ENCODE measurements at places on chromosomes 3 and 15.

DNA sequence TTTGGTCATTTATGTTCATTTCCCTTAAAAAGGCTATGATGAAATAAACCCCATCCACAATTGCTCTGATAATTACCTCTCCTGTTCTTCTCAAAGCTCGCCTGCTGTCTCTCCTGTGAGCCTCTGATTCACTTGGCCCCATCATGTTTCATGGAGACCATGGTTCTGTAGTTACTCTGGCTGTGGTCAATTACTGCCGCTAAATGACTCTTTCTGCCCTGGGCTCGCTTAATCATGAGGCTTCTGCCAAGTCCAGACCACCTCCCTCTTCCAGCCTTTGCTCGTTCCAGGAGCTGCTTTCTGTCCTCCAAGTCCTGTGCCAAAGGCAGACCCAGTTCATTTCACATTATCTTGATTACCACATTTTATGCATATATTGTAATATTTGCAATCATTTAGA lies 91.9 kb downstream of the THSD4 start:
- no peak for DNase-seq

GRCh38 chr15:88241461-88241860 lies 15.1 kb downstream of the NTRK3 start:
- no peak for DNase-seq

GRCh38 chr3:175015056-175015635 lies 156.0 kb downstream of the NAALADL2 start:
- no peak for DNase-seq

DNA sequence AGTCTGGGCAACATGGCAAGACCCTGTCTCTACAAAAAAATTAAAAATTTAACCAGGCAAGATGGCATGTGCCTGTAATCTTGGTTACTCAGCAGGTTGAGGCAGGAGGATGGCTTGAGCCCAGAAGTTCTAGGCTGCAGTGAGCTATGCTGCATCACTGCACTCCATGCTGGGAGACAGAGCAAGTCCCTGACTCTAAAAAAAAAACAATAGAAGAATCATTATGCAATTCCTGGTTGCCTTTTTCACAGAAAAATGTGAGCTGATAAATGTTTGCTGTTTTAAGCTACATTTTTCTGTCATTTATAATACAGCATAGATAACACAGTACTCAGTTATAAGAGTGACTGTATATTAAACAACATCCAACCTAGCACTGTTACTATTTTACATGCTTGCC lies 148.8 kb downstream of the SCAPER start:
- no peak for DNase-seq

GRCh38 chr15:70395164-70395563 lies 297.4 kb upstream of the TLE3 start:
- DNase-seq, result no peak

GRCh38 chr3:81581966-81582599 lies 179.4 kb downstream of the GBE1 start:
- no peak for DNase-seq

DNA sequence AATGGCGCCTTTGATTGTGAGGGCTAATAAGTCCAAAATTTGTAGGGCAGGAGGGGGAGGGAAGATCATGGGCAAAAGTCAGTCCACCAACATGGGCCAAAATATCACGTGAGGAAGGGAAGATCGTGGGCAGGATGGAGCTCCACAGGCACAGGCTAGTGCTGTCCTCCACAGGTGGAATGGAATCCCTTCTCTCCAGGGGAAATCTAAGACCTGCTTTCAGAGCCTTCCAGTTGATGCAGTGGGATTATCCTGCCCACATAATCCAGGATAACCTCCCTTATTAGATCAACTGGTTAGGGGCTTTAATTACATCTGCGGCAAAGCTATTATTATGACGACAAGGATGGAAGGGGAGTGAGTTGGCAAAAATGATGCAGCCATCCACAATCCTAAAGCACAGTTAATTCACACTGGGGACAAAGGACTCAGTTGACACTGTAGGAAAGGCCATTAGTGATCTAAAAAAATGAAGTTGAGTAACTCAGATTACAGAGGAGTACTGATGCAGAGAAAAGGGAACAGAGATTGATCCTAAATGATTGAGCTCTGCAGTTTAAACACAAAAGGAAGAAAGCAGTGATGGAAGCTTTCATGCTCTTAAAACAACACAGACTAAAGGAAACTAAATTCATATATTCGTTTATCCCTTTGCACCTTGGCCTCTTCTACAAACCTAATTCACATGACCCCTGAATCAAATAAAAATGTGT lies 159.8 kb downstream of the AKAP13 start:
- DNase-seq, result no peak

- no peak for DNase-seq
These were observed 66.6 kb downstream of the NCEH1 start for GRCh38 chr3:172644258-172644657.

GRCh38 chr3:187858041-187858440 lies 112.8 kb upstream of the BCL6 start:
- DNase-seq, result no peak

DNA sequence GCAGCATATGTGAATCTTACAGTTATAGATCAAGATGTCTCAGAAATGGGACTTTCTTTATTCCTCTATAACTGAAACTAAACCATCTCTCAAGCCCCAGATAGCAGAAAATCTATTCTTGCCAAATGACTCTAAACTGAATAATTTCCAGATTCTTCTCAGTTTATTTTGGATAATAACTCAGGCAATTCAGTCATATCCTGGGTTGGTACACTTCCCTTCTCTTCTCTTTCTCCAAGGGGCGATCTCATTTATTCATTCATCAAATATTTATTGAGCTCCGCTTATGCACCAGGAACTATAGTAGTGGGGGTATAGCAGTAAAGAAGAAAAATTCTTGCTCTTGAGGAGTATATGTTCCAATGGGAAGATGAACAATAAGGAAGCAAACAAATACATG lies 13.5 kb upstream of the PCOLCE2 start:
- DNase-seq, result no peak

DNA sequence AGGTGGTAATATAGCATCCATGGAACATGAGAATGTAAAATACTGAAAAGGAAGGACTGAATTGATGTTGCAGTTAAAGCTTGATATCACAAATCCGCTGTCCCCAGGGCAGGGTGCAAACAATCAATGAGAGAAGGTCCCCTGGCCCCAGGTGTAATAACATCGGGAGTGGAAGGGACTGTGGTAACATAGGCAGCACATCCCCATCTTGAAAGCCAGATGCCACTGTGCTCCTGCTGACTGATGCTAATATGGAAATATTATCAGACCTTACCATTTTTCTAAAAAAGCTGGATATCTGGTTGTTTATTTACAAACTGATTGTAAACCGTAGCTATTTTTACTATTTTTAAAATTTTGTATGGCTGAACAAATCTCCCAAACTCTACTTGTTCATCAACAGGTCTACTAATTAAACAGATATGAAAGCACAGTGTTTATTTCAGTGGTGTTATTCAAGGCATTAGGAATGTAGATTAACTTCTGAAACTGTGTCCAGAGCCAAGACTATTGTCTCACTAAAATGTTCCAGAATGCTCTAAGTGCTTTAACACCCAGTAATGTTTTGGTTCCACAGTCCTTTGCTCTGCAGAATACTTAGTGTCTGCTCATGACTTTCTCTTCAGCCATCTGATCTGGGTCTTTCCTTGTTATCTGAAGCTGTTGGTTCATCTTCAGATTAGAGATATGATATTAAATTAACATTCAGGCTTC lies 386.0 kb upstream of the RARB start:
- DNase-seq, result no peak

GRCh38 chr3:100111728-100112127 lies 2.6 kb downstream of the FILIP1L start:
- DNase-seq, result no peak

DNA sequence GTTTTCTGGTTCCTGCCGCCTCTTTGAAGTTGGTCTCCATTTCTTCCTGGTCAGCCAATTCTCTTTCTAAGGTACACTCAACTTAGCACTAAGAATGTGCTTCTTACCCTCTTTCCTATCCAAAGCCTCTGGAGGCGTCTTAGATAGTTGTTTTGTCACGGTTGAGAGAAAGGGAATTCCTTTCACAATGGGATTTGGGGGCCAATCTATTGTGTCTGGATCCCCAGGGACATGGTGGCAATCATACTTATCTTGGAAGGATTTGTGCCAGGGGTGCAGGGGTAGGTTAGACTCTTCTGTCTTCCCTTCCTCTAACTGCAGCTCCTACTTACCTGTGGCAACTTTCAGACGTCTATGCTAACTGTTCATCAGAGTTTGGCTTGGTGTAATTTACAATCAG lies 287.1 kb downstream of the SOX2 start:
- no peak for DNase-seq

DNA sequence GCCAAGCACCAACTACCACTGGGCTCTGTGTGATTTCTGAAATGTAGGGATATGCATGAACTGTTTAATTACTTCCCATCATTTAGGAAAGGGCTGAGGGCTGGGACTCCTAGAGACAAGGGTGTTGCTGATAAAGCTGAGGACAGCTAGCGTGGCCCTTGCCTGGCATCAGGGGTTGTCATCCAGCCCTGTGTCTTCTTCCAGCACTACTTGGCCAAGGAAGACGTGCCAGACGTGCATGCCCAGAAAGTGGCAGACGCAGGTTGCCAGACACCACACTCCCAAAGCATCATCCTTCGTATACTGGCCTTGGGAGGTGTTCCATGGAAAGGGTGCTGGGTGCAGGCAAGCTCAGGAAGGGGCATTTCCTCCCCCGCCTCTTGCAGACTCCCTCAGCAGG lies 64.8 kb downstream of the LRIG1 start:
- DNase-seq, result no peak

GRCh38 chr3:14203521-14204079 lies 25.0 kb downstream of the LSM3 start:
- no peak for DNase-seq

- DNase-seq, result no peak
These were observed at the start of gene CDV3 for GRCh38 chr3:133573629-133574194. Gene CDV3 (plus strand): TSS chr3:133573686. CDS start chr3:133574045, 359 bp downstream.

- no peak for DNase-seq
These were observed 12.9 kb downstream of the GPR87 start for GRCh38 chr3:151303751-151304150.

DNA sequence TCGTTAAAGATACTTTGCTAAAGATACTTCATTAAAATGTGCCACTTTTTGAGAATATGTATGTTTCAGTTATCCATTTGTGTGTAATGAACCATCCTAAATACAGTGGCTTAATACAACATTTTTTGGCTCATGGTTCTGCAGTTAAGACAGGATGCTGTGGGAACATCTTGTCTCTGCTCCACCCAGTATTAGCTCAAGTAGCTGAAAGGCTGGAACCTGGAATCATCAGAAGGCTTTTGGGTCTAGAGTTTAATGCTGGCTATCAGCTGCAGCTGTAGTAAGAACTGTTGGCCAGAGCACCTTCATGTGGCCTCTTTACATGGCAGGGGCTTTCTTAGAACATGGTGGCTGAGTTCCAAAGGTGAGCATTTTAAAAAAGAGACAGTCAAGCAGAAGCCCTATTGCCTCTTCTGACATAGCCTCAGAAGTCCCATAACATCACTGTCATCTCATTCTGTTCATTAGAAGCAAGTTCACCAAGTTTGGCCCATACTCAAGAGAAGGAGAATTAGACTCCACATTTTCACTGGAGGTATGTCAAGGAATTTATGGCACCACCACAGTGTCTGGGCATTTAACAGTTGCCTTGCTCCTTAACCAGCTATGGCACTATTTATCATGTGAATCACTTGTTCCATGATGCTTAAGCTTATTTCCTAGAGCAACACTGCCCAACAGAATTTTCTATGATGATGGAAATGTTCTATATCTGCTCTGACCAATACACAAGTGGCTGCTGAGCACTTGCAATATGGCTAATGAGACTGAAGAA lies 70.4 kb upstream of the PDZRN3 start:
- no peak for DNase-seq

DNA sequence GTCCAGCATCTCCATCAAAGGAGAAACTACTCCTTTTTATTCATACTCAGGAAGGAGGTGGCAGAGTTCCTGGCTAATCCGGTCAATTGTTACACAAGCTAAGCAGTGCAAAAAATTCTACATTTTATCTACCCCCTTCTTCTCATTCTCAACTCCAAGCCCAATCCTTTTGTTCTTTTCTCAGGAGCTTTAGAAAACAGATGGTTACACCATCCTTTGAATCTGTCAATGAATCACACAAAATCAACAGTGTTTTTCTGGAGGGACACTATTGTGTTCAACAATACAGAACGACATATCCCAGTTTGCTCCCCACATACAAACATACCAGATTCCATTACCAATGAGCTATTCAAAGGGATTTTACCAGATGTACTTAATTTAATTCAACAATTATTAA lies 362.1 kb downstream of the MAGI1 start:
- DNase-seq, result no peak

- DNase-seq, result no peak
These were observed 29.5 kb downstream of the ARL8B start for GRCh38 chr3:5151586-5151985.

GRCh38 chr3:164267053-164267452 lies 811.2 kb downstream of the SI start:
- DNase-seq, result no peak

GRCh38 chr15:74995779-74996765 lies 709 bp downstream of the SCAMP5 start:
- DNase-seq, result no peak

- DNase-seq, result no peak
These were observed 44.3 kb upstream of the FGD5 start for GRCh38 chr3:14774431-14774830.

GRCh38 chr3:29363110-29363509 lies 82.2 kb downstream of the RBMS3 start:
- no peak for DNase-seq

GRCh38 chr3:127213381-127213918 lies 20.5 kb downstream of the PRR23E start:
- DNase-seq, result no peak

- no peak for DNase-seq
These were observed 19.5 kb downstream of the RAF1 start for GRCh38 chr3:12644331-12644937.

DNA sequence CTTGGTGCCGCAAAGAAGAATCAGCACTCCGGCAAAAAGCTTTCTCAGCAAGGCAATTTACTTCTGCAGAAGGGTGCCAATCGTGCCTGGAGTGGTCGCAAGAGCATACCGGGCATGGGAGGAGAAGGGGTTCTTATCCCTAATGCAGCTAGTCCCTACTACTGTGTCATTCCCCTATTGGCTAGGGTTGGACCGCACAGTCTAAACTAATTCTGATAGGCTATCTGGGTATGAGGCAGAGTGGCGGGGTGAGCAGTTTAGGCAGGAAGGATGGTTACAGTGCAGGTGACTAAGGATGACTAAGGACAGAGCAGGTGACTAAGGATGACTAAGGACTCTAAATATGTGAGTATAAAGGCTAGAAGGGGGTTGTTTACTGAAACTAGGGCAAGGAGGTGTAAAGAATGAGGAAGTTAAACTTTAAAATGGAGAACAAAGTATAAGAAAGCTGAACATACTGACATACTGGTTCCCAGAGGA lies 52.9 kb downstream of the PGBD4 start:
- no peak for DNase-seq

DNA sequence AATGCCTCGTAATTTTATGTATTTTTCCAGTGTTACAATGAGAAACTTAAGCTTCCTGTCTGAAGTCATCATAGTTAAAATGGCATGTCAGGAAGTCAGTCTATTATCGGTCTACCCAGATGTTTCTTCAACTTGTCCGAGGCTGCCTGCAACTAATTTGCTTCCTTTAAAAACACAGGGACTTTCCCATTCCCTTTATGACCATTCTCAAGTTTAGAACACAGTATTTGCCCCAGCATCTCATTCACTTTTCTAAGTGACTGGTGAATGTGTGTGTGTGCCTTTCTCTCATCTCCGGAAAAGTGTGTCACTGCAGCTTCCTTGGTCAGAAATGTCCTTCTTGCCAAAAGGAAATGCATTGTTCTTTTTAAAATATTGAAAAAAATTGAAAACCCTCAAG lies 466.6 kb downstream of the RAP2B start:
- no peak for DNase-seq
